ENCODE measurements at places on chromosomes 5 and 9.

GRCh38 chr5:123046222-123046621 lies 9.7 kb upstream of the PPIC start:
- DNase-seq, result no peak

DNA sequence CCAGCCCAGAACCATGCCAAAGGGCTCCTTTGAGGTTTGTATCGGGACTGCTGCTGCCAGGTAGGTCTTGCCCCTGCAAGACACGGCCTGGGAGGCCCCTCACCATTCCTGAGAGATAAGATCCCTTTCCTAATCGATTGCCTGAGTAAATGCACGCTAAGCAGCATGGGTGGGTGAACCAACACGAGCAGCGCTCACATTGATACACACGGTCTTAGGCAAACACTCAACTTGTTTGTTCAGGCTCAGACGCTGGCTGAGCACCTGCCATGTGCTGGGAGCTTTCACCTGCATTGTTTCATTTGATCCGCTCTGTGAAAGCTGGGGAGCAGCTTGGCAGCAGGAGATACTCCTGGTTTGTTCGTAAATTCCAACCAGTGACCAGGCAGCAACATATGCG lies 76.9 kb upstream of the NEURL1B start:
- DNase-seq, result no peak

GRCh38 chr5:68381060-68381459 lies 165.5 kb downstream of the PIK3R1 start:
- DNase-seq, result no peak

DNA sequence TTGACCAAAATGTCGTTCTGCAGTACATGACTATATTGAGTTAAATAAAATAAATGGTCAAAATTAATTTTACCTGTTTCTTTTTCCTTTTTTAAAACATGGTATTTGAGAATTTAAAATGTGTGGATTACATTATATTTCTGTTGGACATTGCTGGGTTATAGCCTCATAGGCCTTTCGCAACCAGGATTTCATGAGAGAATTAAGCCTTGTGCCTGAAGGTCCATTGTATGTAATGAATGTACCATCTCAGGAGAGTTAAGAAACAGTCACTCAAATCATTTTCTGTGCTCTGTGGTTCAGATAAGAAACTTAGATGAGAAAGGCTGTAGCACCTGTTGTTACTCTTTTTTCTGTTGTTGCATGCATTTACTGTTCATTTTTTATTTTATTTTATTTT lies 103.5 kb downstream of the ANGPTL2 start:
- DNase-seq, result no peak

GRCh38 chr9:130307667-130307943 lies 42.0 kb downstream of the HMCN2 start:
- no peak for DNase-seq

- no peak for DNase-seq
These were observed 1.9 kb downstream of the TEX53 start for GRCh38 chr9:114655689-114656088.
